NCI-H524 (cell line): ENCODE measurements at places on chromosomes 3 and 15.

GRCh38 chr3:133675631-133676335 is 14.0 kb upstream of the TOPBP1 start:
- DNase-seq: no peak

- DNase-seq: no peak
These were observed 360.5 kb downstream of the EPHA3 start for GRCh38 chr3:89467898-89468363.

DNA sequence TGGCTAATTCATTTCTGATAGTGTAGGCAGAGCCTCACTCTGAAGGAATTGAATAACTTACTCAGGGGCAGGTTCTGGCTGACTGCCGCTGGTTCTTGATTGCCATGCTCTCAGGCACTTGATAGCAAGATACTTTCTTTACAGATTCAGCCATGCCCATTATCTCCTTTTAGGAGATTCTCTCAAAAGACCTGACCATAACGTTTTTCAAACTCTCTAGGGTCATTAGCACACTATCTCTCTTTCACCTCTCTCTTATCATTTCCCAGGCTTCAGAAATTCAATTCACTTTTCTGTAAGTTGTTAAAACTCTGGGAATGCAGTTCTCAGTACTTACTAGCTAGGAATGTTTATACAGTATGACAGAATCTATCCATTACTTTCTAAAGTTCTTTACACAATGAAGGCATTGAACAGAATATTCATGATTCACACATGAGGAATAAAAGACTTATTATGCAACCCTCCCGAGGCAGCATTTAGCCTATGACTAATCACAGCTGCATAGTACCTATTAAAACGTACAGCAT is 850.3 kb upstream of the CADM2 start:
- DNase-seq: no peak

DNA sequence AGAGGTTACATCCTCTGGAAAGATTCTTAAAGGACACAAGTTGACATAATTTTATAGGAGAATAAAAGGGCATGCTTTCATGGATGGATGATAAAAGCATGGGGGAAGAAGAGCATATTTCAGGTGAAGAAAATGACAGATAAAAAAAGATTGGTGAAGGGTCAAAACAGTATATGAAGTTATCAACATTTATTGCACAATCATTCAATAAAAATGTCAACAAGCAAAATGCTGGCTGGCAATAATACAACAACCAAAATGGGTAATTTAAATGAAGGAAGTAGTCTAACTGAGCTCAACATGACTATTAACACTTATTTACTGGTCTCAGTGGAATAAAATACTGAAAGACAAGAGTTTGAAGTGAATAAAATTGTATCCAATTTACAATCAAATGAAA is 696.7 kb downstream of the SQOR start:
- no peak for DNase-seq

GRCh38 chr3:40655551-40655950 is 130.8 kb downstream of the ZNF621 start:
- DNase-seq: no peak

- DNase-seq: no peak
These were observed 54.0 kb upstream of the POLR2M start for GRCh38 chr15:57652481-57652880.

- DNase-seq: no peak
These were observed 1163.7 kb downstream of the SI start for GRCh38 chr3:163914567-163914966.

DNA sequence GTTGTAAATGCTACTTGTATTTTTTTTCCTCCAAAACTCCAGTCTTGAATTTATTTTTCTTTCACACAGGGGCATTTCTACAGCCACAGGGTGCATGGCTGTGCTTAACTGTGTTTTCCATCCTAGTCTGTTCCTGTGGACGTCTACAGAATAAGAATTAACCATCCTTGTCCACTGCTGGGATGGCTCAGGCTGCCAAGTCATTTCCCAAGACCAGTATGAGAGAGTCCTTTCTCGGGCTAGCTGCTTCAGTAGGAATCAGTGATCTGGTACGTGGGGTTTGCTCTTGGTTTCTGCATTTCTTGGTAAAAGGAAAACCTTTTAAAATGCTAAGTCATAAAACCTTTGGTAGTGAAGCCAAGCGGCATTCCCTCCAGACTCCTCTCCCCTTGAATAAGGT is 29.8 kb downstream of the CHDH start:
- DNase-seq: no peak

DNA sequence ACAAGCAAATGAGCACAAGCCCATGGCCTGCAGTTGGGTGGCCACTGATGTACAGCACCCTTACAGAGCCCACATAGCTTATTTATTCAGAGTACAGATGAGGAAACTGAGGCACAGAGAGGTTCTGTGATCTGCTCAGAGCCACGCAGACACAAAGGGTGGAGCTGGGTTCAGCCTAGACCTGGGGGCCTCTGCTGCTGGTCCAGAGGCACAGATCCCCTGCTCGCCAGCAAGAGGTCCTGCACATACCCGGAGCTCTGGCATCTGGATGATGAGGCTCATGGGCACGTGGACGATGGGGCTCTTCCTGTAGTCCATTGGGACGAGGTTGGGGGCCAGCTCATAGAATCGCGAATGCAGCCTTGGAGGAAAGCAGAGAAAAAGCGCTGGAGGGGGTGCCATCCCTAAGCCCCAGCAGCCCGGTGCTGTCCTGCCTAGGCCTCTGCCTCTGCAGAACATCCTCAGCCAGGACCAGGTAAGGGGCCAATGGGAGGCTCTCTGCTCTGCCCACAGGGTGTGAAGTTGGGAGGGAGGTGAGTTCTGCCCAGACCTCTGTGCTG is 18.6 kb downstream of the SH2D7 start:
- no peak for DNase-seq

DNA sequence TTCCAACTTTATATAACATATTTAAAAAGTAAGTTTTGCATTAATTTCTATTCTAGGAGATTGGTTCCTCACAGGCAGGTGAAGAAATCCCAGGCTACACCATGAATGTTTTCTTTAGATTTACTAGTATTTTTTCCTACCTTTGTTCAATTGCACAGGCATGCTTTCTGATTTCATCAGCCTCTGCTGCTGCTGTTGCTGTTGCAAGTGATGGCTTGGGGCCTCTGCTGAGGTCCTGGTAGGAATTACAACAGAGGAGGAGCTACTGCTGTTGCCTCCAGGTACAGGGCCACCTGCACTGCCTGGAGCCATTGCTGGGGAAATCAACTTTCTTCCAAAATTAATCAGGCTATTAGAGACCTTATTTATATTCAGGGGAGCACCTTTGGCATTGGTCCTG is 353.3 kb downstream of the PLCL2 start:
- DNase-seq: no peak

- no peak for DNase-seq
These were observed 43.7 kb upstream of the MAPKBP1 start for GRCh38 chr15:41730543-41730942.

DNA sequence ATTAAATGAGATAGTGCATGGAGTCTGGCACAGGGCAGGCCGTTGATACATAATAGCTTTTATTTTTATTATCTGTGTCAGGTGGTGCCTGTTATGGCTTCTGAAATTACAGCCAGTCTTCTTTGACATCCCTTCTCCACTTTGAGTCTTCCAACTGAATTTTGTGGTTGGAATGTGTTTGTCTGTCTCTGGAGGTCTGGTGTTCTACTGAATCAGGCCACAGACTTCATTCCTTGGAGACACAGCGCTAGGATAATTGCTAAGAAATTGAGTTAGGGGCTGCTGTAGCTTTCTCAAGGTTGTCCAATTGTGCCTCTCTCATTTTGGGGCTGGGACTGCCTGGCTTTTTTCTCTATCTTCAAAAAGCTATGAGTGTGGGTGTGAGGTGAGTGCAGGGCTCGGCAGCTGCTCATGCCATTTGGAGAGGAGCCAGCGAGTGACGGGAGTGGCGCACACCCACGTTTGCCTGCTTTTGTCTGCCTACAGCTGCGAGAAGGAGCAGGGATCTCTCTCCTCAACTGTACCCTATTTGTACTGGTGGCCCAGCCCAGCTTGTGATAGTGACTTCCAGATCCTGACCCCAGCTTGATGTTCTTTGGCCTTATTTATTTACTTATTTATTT is 49.8 kb upstream of the SYN2 start:
- peak; percentile 26 for DNase-seq

DNA sequence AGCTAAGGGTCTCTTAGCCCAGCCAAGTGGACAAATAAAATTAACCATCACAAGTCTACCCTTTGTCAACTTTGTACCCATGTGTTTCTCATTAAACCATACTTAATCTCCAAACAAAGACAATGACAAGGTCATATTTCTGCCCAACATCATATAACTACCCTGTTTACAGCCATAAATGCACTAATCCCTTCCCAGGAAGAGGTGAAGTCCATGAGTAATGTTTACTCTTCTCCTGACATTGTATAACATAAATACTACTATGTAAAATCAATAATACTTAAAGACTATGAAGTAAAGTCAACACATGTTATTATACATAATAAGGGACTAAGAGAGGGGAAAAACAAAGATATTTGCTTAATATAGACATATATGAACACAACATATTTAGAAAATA is 38.5 kb upstream of the FAN1 start:
- DNase-seq: no peak

- no peak for DNase-seq
These were observed 270.3 kb downstream of the IL5RA start for GRCh38 chr3:2839876-2840275.

- DNase-seq: no peak
These were observed 58.8 kb downstream of the CFAP20DC start for GRCh38 chr3:58991026-58991425.

GRCh38 chr3:140599009-140599408 is 78.9 kb upstream of the TRIM42 start:
- DNase-seq: no peak

- DNase-seq: no peak
These were observed 83.7 kb upstream of the COL6A6 start for GRCh38 chr3:130433306-130433705.

GRCh38 chr15:70510433-70510832 is 252.9 kb downstream of the UACA start:
- no peak for DNase-seq
